ENCODE measurements at places on chromosomes 7 and 10.

GRCh38 chr7:80374321-80374720 lies 137.5 kb downstream of the GNAT3 start:
- no peak for DNase-seq

DNA sequence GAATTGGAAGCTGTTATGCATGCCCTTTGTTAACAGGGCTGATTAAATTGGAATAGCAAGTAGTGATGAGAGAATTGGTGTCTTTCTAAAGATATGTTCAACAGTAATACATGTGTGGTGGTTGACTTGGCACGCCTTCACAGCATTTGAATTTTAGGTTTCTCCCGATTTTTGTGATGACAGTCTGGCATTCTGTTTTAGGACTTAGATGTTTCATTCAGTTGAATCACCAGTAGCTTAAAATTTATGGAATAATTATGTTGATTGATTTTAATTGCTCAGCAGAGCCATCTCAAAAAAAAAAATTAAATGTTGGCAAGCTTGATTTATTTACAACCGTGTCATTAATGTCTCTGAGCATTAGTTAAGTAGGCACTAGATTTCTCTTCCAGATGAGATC lies 219.7 kb downstream of the CSTF2T start:
- no peak for DNase-seq

DNA sequence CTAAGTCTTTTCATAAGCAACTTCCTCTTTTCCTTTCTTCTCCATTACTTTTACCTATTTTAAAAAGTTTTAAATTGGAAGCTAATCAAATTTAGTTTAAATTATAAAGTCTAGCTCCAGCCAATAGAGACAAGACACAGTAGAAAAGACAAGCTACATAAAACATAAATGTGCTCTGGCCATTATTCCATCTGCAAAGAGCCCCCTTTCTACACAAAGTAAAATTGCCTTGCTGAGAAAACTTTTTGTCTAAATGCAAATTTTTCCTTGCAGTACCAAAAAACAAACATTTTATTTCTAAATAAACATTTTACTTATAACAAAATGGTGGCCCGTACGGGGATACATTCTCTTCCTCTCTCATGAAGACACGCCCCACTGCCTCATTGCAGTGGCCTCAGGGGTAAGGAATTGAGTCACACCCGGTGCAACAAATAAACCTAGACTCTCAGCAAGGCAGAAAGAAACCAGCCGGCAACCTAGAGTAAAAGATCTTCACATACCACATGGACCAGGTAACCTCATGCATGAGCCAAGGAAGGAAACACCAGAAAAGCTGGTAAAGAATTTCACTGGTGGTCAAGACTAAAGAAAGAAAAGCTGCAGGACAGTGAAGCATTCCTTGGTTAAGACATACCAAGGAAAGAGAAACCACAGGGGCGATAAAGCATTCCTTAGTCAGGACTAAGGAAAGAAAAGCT lies 71.6 kb upstream of the ZNF746 start:
- no peak for DNase-seq

- no peak for DNase-seq
Measured at GRCh38 chr10:84588426-84588825, 260.0 kb downstream of the CCSER2 start.

- no peak for DNase-seq
Measured at GRCh38 chr7:151085691-151086620, at the start of gene AGAP3. TSS of gene AGAP3 (plus strand) at chr7:151086475. CDS start at chr7:151086742, 267 bp downstream.

DNA sequence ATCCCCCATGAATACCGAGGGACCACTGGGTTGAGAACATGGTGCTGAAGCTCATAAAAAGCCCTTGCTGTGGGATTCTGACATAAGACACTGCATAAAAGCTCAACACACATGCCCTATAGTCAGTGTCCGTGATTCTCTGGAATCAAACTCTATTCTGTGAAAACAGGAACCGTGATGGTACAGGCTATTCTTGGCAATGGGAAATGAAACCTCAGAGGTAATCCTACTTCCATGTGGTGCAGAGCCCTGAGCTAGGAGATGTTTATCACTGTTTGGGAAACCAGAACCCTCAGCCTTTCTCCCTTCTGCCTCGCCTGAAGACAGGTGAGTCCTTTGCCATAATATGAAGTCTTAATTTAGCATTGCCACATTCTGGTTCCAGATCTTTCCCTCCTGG lies 80.8 kb upstream of the PRSS1 start:
- no peak for DNase-seq

GRCh38 chr10:119701861-119702260 lies 24.0 kb upstream of the INPP5F start:
- DNase-seq, result no peak

DNA sequence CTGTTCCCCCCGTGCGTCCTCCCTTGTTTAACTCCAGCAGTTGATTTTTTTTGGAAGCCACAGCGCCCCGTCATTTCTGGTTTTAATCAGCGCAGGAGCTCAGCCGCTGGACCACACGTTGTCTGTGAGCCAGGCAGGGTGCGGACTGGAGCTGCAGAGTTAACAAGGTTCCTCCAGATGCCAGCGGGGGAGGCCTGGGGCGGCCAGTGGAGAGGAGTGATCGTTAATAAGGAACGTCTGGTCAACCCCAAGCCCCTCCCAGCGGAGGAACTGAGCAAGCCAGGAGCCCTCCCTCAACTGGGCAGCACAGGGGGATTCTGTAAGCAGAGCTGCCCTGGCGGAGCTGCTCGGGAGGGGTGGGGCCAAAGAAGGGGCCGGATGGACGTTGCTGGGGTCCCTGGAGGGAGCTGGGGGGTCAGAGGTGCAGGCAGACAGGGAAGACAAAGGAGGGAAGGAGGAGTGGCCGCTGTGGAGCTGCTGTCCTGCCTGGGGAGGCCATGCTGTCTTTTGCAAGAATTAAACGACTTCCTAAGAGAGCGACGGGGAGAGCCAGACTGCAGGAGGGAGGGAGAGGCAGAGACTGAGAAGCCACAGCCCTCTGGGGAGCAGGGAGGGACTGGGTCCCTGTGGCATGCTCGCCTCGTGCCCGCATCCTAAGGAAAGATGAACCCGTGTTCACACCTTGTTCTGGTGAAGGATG lies 537.1 kb upstream of the FOXK1 start:
- no peak for DNase-seq

DNA sequence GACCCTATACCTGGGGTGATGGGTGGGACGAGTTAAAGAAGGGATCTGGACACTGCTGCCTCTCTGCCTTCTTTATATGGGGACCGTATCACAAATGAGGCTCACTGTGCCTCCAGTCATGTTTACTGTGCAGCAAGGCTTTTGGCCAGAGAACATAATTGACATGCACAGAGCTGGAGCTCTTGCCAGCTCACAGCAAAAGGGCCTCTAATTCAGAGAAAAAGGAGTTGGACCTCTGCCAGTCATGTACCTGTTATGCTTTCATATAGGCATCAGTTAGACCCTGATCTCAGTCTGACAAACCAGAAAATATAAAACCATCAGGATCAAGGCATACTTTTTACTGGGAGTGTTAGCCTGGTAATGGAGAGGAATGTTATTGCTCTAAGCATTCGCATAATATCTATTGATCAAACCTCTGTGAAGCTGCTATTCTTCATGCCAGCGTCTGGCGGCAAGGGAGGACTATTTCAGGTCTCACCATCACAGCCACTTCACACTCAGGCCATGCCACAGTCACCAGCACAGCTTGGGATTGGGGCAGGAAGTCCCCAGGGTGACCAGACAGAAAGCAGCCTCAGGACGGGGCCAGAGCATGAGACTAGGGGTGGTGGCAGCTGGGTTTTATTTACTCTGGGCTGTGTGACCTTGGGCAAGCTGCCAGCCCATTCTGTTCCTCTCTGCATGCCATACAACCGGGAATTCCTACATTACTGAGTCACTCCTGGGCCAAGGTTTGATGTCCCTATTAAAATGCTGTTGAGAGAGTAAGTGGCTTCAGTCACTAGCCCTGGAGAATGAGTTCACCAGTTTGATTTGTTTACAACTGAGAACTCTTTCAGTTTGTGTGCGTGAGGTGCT lies 90.1 kb downstream of the NPSR1 start:
- no peak for DNase-seq

DNA sequence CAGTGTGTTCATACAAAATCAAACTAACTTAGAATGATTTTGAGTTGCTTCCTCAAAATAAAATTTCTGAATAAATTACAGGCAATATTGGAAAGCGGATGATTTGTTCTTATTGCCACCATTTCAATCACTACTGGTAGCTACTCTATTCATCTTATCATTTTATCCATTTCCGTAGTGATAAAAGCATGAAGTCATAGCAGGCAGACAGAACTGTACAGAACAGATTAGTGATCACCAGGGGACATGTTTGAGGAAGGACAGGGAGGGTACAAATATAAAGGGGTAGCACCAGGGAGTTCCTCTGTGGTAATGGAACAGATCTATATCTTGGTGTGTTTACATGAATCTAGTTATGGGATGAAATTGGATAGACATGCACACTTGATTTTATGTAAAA lies 138.5 kb downstream of the WNT2 start:
- DNase-seq, result no peak

DNA sequence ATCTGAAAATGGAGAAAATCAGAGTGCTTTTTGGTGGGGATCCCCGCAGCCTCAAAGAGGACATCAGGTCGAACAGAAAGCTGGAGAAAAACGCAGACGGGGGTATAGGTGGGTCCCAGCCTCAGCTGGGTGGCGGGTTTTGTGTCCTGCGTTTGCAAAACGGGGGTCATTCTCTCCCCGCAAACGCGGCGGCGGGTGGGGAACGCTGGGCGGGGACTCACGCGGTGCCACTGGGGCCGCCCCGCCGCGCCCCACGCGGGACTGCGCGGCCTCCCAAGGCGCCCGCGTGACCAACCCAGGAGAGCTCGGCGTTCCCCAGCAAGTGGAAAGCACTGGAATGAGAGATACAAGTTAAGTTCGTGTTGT lies 806 bp upstream of the VIPR2 start:
- DNase-seq, result no peak

- no peak for DNase-seq
Measured at GRCh38 chr7:156475666-156476065, 164.9 kb upstream of the RNF32 start.

GRCh38 chr7:120805636-120806388 lies 52.1 kb downstream of the TSPAN12 start:
- no peak for DNase-seq

- DNase-seq, result no peak
Measured at GRCh38 chr7:42395607-42396006, 158.6 kb upstream of the GLI3 start.

DNA sequence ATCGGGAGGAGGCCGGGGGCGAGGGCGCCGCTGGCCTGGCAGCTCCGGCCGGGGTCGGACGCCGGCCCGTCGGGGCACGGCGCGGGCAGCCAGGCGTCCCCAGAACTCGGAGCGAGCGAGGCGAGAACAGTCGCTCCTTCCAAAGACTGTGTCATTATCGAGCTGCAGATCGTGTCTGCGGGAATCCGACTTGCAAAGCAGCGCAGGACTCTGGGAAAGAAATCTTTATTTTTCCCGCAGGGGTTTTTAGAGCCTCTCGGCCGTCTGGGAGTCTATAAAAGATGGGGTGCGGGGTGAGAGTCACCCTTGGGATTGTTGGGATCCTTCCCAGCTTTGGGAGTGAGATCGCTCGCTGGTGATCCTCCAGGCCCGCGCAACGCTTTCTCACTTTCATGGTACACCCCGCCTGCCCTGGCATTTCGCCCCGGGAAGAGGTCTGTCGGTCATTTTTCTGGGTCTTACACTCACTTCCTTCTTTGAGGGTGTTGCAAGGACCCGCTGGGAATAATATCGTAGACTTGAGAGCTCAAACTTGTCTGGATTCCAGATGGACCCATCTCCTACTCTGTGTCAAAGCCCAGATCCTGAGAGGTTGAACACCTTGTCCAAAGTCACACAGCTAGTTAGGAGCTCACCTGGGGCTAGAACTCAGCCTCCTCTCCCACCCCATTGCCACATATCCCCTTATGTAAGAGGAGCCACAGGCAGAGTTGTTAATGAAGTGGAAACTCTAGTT lies 1.0 kb downstream of the UBTD1 start:
- DNase-seq, result no peak

- no peak for DNase-seq
Measured at GRCh38 chr10:11958956-11959355, 83.7 kb downstream of the UPF2 start.

GRCh38 chr10:9075420-9075819 lies 1020.9 kb downstream of the GATA3 start:
- no peak for DNase-seq

DNA sequence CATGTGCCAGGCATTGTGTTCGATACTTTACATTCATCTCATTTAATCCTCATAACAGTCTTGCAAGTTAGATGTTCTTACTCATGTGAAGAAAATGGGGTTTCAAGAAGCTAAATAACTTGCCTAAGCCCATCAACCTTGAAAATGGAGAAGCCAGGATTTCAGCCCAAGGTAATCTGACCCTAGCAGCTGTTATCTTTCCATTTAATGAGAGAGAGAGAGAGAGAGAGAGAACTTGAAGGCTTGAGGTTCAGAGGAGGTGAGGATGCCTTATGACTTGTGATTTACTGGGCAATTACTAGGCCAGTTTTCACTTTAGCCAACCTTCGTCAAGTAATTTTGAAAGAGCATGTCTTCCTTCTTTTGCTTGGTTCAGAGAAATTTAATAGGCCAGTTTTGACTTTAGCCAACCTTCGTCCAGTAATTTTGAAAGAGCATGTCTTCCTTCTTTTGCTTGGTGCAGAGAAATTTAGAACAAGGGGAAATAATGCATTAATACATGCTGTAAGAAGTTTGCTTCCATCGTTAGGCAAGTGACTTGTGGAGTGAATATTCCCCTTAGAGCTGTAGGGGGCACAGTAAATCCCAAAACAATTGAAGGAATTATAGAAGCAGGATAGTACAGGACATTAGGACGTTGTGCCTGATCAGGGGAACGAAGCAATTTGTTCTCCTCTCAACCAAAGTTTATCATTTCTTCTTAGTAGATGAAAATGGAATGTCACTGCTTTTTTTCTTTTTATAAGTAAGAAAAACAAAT lies 143.0 kb upstream of the BMPER start:
- no peak for DNase-seq

DNA sequence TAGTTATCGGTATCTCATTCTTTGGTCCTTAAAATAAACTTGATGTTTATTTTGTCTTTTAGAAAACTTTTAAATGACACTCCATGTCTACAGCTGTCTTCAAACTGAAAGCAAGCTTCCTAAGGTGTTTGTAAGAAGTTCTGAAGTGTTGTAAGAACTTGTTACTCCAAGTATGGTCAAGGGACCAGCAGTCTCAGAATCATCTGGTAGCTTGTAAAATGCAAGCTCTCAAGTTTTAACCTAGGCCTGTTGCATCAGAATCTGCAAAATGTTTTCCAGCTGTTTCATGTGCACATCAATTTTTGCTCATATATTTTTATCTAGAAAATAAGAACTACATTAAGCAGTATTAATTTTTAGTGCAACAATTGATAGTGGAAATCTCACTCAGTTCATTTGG lies 104.1 kb downstream of the THSD7A start:
- no peak for DNase-seq

GRCh38 chr10:45375101-45375500 lies 1.1 kb downstream of the ALOX5 start:
- DNase-seq, result no peak

- no peak for DNase-seq
Measured at GRCh38 chr10:123147635-123148413, at the start of gene HMX2. TSS of gene HMX2 (plus strand) at chr10:123148136. CDS start at chr10:123148379, 243 bp downstream.

GRCh38 chr7:25313526-25313925 lies 85.2 kb upstream of the NPVF start:
- no peak for DNase-seq

GRCh38 chr7:128880791-128881457 lies 18.3 kb downstream of the ATP6V1F start:
- no peak for DNase-seq

Measured in esophagus squamous epithelium (tissue), 5 donors.